ENCODE measurements at places on chromosomes 3 and 15.

DNA sequence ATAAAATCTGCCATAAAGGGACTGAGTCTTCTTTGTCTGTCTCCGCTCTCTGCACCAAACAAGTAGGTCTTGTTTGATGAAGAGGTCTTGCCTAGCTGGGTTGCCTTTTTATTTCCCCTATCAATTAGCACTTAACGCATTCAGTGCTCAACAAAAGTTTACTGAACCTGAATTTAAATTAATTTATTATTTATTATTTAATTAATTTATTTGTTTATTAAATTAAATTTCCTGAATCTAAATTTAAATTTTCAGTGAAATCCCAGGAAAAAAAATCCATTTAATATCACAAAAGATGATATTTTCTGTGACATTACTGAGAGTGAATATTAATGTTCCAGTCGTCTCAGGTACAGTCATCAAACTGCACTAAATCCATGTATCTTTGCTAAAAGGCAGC, 164.9 kb upstream of the AGTR1 start:
- DNase-seq: no peak

- DNase-seq: no peak
Measured at GRCh38 chr3:5560199-5560598, 372.7 kb downstream of the EDEM1 start.

DNA sequence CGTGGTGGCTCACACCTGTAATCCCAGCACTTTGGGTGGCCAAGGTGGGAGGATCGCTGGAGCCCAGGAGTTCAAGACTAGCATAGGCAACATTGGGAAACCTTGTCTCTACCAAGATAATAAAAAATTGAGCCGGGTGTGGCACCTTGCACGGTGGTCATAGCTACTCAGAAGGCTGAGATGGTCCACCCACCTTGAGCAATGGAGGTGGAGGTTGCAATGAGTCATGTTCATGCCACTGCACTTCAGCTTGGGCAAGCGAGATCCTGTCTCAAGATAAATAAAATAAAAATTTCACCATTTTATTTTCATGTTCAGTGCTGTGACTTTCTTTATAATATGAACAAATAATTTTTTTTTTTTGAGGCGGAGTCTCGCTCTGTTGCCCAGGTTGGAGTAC, 12.5 kb downstream of the MAPK6 start:
- no peak for DNase-seq

- DNase-seq: no peak
Measured at GRCh38 chr15:37586011-37586583, 348.3 kb upstream of the TMCO5A start.

GRCh38 chr15:90248789-90249202, 560 bp upstream of the TTLL13 start:
- no peak for DNase-seq

DNA sequence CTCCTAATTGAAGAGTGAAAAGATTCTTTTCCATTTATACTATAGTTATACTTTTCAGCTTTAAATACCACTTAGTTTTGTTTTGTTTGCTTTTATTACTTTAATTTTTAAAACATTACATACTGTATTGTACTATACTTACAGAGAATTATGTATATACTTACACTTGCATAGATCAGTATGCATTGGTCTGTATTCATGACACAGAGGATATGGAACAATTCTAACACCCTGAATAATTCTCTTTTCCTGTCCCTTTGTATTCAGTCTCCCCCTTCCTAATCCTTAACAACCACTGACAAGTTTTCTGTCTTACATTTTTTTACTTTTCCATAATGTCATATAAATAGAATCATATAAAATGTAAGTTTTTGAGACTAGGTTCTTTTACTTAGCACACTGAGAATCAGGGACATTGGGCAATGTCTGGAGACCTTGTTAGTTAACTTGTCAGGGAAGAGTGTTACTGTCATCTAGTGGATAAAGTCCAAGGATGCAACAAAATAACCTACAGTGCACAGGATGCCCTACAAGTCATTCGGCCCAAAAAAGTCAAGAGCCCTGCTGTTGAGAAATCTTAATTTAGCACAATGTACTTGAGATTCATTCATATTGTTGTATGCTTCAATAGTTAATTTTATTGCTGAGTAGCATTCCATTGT, 95.7 kb upstream of the MCTP2 start:
- DNase-seq: no peak

DNA sequence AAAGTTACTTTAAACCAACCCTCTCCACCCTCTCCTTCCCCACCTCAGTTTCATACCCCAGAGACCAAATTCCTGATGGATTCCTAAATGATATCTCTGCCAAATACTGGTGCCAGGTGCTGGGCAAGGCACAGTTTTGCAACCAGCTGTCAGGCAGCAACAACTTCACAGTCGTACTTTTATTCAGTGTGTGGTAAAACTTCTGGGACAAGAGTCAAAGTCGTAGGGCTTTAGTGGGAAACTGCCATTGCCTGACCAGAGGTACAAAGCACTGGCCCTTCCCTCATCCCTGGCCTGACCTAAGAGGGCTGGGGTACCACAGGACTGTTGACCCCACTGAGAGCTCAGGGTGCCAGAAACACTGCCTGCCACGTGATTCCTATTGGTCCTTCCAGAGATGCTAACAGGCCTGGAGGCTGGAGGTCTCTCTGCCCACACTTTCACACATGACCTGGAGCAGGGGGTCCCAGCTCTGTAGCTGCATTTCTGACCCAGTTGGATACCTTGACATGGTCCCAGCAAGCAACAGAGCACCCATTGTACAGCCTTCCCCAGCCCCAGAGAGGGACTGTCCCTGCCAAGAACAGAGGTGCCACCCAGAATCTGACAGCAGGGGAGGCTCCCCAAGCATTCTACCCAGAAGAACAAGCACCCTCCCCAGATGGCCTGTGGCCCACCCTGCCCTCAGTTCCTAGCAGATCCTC, 59.9 kb downstream of the LIPC start:
- no peak for DNase-seq

DNA sequence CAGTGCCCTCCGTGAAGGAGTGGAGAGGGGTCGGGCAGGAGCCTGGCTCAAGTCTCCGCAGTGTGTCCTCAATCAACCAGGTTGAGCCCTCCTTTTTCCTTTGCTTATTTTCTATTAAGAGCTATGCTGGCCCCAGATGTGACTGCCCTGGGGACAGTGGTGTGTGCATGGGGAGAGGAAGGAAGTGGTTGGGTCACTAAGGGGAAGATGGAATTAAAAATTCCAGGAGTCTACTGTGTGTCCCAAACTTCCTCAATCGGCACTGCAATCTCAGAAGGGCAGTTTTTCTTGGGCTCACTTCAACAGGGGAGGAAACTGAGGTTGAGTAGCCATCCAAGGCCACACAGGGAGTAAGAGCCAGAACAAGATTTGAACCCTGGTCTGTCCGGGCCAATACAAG, 13.7 kb upstream of the GRIP2 start:
- DNase-seq: no peak

DNA sequence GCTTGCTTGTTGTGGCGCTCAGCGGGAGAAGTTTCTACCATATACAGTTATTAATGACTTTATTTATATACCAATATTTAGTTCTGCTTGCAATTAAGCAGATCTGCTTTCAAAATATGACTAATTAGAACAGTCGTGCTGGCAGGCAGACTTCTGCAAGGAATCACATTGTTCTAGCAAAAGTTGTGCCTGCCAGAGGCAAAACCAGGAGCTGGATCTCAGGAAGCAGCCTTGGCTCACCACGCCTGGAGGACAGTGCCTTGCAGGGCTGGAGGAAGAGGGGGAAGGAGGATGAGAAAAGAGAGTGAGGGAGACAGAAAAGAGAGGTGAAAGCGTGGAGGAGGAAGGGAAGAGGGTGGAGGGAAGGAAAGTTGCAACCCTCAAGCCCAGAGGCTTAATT, 160.3 kb downstream of the NUP210 start:
- no peak for DNase-seq

GRCh38 chr15:80939216-80939615, 50.4 kb downstream of the MESD start:
- no peak for DNase-seq

DNA sequence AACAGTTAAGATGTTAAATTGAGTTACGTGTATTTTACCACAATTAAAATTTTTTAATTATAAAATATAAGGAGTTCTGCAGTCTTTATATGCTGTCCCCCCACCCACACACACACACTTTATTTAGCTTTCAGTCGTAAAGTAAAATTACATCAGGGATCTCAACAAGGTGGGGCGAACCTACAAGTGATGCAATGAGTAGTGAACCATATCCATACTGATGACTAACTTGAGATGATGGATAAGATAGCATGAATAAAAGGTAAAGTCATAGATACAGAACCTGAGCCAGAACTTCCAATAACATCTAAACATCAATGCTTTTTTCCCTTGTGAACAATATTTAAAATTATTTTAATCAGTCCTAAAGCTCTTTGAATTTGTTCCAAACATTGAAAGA, 77.2 kb downstream of the VPS13C start:
- DNase-seq: no peak

- no peak for DNase-seq
Measured at GRCh38 chr15:42933886-42934667, 13.5 kb upstream of the TTBK2 start.

GRCh38 chr3:14401692-14402303, 608 bp upstream of the SLC6A6 start:
- DNase-seq: no peak

- DNase-seq: no peak
Measured at GRCh38 chr15:98714922-98715321, 66.6 kb downstream of the IGF1R start.

DNA sequence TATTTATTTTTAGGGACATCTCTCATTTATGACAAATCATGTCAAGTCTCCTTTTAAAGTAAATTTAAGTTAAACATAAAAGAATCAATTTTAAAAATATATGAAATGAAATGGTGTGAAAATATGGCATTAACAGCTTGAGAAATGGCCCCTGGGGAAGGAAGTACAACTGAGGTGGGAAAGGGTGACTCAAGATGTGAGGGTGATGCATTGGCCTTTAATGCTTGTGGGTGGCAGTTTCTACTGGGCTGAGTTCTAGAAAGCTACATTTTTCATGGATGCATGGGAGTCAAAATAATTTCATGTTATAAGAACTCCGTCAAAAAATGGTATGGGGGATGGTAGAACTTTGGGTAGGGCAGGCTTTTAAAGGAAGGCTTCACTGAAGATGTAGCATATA, 708.8 kb upstream of the CFAP20DC start:
- no peak for DNase-seq

DNA sequence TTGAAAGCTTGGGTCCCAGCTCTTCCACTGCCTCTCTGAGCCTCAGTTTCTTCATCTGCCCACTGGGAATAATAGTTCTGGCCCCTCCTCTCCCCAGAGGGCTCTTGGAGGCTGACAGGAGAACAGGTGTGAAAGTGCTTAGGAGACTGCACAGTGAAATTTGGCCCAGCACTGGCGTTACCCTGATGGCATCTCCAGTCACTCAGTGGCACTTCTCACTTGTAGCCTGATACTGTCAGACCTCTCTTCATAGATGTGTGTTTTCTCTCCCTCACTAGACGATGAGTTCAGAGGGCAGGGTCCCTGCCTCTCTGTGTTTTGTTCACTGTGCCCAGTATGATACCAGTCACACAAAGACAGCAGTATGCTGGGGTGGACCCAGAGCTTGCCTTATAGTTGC, 22.2 kb upstream of the IGDCC3 start:
- DNase-seq: no peak

DNA sequence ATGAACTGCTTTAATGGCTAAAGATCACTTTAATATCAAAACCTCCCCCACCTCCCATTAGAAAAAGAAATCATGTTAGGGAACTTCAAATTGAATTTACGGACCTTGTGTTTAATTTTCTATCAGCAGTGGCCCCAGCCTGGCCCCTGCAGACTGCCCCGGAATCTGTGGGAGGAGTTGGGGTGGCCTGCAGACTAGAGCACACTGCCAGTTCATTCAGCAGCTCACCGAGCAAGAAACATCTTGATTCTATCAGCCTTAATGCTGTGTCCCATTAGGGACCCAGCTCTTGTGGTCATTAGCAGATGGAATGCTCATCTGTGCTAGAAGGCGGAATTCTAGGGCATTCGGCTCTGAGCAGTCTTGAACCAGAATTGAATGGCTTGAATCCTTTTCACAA, 54.2 kb downstream of the FLNB start:
- DNase-seq: no peak

DNA sequence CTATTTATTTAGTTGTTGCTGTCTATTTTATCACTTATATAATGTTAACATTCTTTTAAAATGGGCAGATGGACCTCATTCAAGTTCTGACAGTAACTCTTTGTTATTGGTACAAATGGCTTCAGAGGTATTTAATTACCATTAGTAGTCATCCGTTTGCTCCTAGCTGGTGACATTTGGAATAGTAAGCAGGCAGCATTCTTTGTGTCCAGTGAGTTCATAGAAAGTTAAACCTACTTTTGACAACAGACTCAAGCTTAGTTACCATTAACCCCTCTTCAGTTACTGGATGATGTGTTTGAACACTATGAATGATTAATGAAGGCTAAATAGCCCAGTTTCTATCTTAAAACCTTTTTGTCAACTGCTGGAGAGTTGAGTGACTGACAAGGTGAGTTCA, 500.7 kb upstream of the ATP11B start:
- DNase-seq: no peak

GRCh38 chr3:190073264-190074008, 47.3 kb downstream of the P3H2 start:
- no peak for DNase-seq

DNA sequence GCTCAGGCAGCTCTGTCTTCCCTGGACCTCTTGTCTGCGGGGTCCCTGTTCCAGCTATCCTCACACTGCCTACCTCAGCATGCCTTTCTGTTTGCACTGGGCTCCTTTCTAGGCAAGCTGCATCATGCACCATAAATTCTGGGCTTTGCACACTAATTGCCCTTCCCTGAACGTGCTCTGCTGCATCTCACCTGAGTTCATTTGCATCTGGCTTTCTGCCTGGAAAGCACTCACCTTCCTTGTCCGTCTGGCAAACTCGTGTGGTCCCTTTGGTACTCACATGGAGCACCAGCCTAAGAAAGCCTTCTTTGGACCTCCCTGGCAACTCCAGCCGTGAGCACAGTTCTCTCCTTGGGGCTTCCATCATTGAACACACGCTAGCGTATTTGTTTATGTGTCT, 365.6 kb downstream of the SV2B start:
- no peak for DNase-seq

DNA sequence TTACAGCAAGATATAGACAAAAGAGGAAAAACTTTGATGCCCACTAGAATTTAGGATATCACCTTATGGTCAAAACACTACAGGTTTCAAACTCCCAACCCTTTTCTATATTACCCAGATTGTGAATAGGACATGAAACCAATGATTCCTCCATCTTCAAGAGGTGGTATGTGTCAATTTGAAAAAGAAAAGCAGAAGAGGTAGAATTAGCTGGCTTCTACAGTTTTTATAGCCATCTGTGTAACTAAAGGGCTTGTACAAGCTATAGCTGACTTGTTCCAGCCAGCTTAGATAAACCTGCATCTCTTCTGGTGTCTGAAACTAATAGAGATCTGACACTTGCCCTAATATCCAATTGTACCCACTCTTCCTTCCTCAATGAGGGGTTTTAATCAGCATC, 24.9 kb upstream of the HGD start:
- DNase-seq: no peak

- no peak for DNase-seq
Measured at GRCh38 chr3:14506626-14507304, 33.4 kb downstream of the GRIP2 start.

GRCh38 chr3:187684880-187685279, 14.7 kb upstream of the SST start:
- DNase-seq: no peak
